C1 segment of cervical spinal cord (tissue), 14 donors: ENCODE measurements at places on chromosomes 6 and 20.

GRCh38 chr20:37501940-37502339 lies 19.1 kb upstream of the NNAT start:
- no peak for DNase-seq

- no peak for DNase-seq
Observed at GRCh38 chr6:138510093-138510492, 10.8 kb upstream of the NHSL1 start.

- no peak for DNase-seq
Observed at GRCh38 chr20:16846006-16846405, 97.8 kb downstream of the OTOR start.

DNA sequence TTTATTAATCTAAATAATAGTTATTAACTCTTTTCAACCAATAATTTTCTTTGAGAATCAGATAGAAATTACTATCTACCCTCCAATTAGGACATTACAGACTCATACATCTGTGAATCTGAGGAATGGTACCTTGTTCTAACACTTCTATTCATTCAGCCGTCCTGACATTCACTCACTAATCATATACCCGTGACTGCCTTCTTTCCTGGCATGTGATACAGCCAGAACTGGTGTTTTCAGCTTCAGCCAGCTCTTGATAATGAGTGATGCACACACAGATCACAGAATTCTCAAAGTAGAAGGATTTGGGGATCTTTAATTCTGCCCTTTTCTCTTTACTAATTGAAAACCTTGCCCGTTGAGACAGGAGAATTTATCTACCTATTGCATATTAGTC lies 499.9 kb downstream of the UTRN start:
- no peak for DNase-seq

- DNase-seq = no peak
Observed at GRCh38 chr20:62707921-62708521, 615 bp upstream of the NTSR1 start.

DNA sequence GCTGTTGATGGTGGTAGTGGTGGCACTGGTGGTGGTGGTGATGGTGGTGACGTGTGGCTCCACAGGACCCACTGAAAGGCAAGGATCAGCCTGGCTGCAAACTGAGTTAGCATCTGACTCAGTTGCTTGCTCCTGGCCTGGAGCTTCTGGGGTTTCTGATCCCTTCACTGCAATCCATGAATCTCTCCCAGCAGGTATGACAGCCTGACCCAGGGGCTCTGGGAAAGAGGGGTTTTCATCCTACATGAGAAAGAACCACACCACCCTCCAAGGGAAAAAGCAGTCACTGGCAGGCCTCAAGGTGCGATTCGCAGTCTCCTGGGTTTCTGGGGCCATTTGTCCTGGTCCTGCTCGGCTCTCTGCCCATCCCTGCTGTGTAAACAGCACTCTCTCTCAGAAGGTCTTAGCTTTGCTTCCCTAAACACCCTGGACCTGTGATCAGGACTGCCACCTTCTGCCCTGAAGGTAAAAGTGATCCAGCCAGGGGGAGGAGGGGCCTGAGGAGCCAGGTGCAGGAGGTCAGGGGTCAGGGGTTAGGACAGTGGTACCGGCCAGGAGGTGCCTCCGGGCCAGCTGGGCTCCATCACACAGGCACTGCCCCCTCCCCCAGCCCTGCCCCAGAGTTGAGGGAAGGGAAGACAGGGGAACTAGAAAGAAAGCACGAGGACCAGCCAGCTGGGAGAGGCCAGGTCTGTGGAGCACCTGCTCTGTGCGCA lies 152.0 kb downstream of the BMP7 start:
- DNase-seq = no peak

- no peak for DNase-seq
Observed at GRCh38 chr6:148497717-148498116, 155.1 kb downstream of the SASH1 start.

- DNase-seq = no peak
Observed at GRCh38 chr6:130152908-130153510, 69.7 kb downstream of the SAMD3 start.
